Epithelial cell of esophagus (primary cell): ENCODE measurements at places on chromosomes 1 and 21.

DNA sequence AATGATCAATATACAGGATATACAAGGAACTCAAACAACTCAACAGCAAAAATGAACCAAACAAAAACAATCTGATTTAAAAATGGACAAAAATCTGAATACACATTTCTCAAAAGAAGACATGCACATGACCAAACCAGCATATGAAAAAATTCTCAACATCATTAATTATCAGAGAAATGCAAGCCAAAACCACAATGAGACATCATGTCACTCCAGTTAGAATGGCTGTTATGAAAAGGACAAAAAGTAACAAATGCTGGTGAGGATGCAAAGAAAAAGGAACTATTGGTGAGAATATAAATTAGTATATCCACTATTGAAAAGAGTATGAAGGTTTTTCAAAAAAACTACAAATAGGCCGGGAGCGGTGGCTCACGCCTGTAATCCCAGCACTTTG, 42.0 kb downstream of the FCRL3 start:
- no peak for DNase-seq

DNA sequence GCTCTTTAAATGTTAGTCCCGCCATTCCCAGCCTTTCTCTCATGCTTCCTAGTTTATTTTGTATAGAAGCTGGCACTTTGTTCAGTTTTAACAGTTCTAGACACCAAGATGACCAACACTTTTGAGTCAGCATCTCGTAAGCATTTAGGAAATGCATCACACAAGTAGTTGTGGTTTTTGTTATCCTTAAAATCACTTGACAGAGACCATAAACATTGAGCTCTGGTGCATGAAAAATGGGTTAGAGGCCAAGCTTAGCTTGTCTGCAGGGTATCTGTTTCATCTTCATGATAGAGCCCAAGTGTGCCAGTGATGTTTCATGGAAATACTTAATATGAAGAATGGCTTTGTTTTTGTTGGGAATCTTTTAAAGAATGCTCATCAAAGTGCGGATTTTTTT, 159.7 kb downstream of the DISP1 start:
- DNase-seq: peak; percentile 15

GRCh38 chr1:69172003-69173000, 395.4 kb upstream of the LRRC7 start:
- peak; percentile 52 for DNase-seq

GRCh38 chr1:68470388-68470970, 20.7 kb upstream of the RPE65 start:
- DNase-seq: peak; percentile 28

- peak; percentile 55 for DNase-seq
These were observed 276.3 kb upstream of the GREM2 start for GRCh38 chr1:240888039-240888786.

DNA sequence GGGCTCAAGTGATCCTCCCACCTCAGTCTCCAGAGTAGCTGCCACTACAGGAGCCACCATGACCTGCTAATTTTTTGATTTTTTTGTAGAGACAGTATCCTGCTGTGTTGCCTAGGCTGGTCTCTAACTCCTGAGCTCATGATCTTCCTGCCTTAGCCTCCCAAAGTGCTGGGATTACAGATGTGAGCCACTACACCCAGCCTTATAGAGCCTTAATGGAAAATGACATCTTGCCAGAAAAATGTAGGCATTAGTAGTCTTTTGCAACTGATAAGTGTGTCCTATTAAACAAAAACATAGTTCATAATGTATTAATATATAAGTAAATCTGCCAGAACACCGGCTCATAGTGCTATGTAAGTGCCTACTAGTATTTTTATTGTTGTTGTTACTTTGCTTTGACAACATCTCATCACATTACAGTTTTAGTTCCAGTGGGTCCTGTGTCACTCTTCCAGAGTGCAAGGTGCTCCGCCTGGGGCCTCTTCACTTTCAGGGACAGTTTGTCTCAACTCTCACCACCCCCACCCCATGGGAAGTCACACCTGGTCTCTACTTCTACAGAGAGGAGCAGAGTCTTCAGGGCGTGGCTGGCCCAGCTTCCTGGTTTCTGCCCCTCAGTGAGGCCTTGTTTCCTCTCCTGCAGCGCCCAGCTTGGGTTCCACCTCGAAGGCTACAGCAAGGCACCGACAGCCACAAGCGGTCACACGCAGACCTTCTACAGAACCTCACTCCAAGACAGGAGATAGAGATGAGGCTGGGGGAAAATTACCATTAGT, 30.1 kb downstream of the RHOU start:
- DNase-seq: no peak

DNA sequence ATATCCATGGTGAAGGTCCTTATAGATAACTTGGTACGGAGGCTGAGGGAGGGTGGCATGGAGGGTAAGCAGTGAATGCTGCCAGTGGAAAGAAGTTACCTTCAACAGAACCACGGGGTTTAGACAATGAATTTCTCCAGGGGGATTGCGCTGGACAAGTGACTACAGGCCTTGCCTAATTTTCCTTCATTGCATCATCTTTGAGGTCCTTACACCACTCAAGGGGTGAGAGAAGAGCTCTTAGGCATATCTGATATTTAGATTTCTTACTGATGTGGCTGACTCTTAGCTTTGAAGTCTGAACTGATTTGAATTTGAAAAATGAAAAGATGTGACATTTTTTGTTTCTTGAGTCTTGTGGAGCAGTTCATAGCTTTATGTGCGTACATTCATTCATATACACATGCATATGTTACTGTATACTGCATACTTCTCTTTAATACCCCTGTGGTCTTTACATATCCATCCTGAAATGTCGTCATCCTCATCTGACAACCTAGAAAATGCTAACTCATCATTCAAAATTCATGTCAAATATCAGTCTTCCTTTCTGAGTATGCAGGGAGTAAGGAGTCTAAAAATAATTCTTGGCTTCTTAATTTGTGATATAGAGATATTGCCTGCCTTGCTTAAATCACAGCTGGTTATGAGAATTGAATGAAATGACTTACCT, 63.6 kb downstream of the DNM3 start:
- peak; percentile 37 for DNase-seq

GRCh38 chr1:162690672-162691434, 58.6 kb downstream of the DDR2 start:
- DNase-seq: peak; percentile 97

GRCh38 chr1:47559944-47560695, 122.3 kb downstream of the FOXD2 start:
- no peak for DNase-seq

- no peak for DNase-seq
These were observed 116.1 kb downstream of the PSMG1 start for GRCh38 chr21:39066829-39067780.

- peak; percentile 47 for DNase-seq
These were observed 72.1 kb downstream of the UCK2 start for GRCh38 chr1:165899461-165899941.

GRCh38 chr21:31556662-31557061, 102.8 kb upstream of the SOD1 start:
- no peak for DNase-seq

- no peak for DNase-seq
These were observed 59.5 kb upstream of the ADARB1 start for GRCh38 chr21:45014747-45015468.

DNA sequence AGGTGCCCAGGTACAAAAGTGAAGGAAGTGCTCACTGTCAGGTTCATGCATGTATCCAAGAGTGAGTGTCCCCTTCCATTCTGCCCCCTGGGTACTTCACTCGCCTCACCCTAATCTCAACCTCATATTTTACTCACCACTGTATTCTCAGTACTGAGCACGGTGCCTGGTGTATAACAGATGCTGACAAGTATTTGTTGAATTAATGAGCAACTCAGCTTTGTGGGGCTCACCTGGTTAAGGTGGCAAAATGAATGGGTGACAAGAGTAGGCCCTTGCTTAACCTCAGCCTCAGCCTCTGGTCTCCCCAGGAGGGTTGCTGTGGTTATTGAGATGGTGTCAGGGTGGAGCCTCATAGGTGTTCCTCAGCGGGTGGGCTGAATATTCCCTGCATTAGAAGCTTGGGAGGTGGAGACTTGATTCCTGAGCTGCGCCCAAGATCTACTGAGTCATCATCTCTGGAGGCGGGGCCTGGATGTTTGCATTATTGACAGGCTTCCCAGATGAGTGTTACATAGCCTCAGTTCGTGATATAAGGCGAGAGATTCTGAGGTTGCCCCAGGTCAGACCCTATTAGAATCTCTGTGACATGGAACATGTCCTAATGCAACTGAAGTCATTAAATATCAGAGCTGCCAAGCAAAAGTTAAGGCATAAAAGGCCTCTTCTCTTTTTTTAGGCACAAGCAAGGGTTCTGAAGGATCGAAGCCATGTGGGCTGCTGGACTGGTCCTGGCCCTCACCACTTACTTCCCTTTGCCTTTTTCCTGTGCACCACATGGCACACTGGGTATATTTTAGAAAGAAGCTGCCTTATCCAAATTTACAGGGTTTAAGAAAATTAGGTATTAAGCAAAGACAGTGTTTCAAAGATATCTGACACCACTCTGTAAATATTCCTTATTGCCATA, 39.2 kb downstream of the SYT6 start:
- peak; percentile 82 for DNase-seq

- DNase-seq: no peak
These were observed 6.0 kb upstream of the LY9 start for GRCh38 chr1:160789702-160790611.

DNA sequence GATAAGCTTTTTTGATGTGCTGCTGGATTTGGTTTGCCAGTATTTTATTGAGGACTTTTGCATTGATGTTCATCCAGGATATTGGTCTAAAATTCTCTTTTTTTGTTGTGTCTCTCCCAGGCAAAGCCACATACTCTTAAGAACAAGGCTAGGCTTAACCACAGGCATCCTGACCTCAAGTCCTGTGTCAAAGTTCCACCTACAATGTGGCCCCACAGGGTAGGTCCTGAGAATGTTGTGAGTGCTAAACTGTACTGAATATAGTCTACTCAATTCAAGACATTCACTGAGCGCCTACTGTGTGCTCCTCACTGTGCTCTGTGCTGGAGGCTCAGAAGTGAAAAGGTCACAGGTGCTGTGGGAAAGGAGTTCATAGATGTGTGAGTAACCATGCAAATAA, 20.6 kb downstream of the DDAH1 start:
- DNase-seq: no peak

GRCh38 chr1:226711976-226712741, 26.9 kb downstream of the ITPKB start:
- no peak for DNase-seq
